ENCODE measurements at places on chromosomes 5 and 9.

DNA sequence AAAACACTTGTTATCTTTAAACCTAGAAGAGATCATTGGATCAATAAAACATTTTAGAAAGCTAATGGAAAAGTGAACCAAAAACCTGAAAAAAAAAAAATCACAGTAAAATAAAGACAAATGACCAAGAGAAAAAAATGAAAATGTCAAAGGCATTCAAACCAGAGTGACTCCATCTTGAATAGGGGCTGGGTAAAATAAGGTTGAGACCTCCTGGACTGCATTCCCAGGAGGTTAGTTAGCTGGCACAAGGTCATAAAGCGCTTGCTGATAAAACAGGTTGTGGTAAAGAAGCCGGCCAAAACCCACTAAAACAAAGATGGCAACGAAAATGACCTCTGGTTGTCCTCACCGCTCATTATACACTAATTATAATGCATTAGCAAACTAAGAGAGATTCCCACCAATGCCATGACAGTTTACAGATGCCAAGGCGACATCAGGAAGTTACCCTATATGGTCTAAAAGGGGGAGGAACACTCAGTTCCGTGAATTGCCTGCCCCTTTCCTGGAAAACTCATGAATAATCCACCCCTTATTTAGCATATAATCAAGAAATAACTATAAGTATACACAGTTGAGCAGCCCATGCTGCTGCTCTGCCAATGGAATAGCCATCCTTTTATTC lies 116.7 kb upstream of the NEK6 start:
- no peak for DNase-seq

- no peak for DNase-seq
These were observed 165.7 kb upstream of the SMC2 start for GRCh38 chr9:103928442-103928841.

- DNase-seq: no peak
These were observed 109.3 kb upstream of the TMEM161B start for GRCh38 chr5:88377705-88378656.

DNA sequence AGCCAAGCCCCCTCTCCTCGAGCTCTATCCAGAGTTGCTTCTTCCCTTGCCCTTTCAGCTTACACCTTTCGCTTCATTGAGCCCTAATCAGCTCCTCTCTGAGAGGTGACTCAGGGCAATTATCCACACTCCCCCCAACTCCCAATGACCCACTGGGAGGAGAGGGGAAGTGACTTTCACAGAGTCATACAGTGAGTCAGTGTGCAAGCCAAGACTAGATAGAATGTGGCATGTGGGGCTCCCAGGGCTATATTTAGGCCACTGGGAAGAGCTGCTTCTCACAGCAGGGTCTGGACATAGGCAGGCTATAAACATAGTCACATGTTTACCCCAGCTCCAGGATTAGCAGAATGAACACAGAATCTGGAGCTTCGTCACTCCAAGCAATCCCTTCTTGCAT lies 57.4 kb downstream of the NRG2 start:
- DNase-seq: no peak

GRCh38 chr5:136141561-136141960 lies 8.9 kb downstream of the SMAD5 start:
- no peak for DNase-seq

GRCh38 chr9:109846776-109847175 lies 66.8 kb downstream of the PALM2AKAP2 start:
- DNase-seq: no peak

- no peak for DNase-seq
These were observed 499.5 kb upstream of the BRINP1 start for GRCh38 chr9:119868694-119869093.

- no peak for DNase-seq
These were observed 75.7 kb downstream of the MED10 start for GRCh38 chr5:6302684-6303083.
